ENCODE measurements at places on chromosomes 4 and X.

DNA sequence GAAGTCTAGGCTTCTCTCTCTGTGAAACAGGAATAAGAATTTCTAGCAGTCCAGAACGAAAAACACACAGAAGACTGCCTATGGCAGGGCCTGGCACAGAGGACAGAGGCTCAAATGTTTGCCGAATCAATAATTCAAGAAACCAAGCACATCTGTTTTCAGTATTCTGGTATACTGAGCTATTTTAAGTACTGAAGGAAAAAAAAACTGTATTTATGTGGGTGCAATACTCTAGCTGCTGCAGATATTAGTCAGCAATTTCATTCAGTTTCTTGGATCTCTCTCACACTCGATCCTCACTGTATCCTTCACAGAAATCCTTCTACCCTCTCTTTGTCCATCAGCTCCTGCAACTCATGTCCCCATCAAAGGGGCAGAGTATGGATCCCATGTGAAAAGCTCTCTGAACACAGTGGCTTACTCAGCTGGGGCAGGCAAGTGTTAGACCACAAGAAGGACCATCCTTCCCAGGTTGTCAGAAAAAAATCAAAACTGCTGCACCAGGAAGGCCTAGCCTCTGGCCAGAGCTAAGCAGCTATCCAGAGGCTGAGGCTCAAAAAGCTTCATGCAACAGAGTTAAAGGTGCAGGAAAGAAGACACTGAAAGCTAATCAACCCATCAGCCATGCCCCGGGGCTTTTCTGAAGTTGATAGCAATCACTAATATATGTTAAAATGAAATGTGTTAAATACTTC, 9.1 kb upstream of the USO1 start:
- DNase-seq, result no peak

GRCh38 chr4:2365054-2365912, 53.2 kb downstream of the ZFYVE28 start:
- DNase-seq, result no peak

GRCh38 chr4:61374447-61374891, 174.3 kb downstream of the ADGRL3 start:
- no peak for DNase-seq

DNA sequence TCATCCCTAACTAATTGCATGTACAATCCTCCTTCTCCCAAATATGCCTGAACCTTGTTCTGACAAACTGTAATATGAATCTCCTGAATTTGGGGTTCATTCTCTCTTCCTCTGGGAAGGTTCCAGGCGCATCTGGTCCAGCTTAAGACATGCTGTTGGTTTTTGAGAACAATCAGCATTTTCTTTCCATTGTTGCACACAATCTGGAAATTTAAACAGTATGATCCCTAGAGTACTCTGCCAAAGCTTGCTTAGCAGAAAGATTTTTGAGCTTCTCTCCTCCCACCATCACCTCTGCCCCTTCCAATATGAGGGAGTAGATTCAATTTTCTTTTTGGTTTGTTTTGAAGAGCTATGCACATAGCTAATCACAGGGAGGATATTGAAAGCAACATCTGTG, 50.1 kb downstream of the SRPX start:
- DNase-seq, result no peak

DNA sequence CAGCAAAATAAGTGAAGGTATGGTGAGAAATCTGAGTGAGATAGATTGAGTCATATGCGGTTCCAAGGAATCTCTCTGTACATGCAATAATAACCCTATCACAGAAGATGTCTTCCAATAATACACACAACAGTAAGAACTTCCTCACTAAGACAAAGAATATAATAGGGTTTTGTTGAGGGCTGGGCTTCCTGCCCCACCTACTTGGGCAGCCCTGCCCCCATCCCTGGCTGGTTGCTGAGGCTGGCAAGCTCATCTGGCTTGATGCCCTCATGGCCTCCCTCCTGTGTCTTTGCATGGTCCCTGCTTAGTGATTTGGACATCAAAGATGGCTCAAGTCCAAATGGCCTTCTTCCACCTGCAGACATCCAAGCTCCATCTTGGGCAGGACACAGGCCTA, 2.7 kb downstream of the GEMIN8 start:
- no peak for DNase-seq

GRCh38 chr4:77176640-77177039, 19.6 kb downstream of the CCNG2 start:
- DNase-seq, result no peak

GRCh38 chrX:50827996-50828395, 14.0 kb upstream of the SHROOM4 start:
- DNase-seq, result no peak

DNA sequence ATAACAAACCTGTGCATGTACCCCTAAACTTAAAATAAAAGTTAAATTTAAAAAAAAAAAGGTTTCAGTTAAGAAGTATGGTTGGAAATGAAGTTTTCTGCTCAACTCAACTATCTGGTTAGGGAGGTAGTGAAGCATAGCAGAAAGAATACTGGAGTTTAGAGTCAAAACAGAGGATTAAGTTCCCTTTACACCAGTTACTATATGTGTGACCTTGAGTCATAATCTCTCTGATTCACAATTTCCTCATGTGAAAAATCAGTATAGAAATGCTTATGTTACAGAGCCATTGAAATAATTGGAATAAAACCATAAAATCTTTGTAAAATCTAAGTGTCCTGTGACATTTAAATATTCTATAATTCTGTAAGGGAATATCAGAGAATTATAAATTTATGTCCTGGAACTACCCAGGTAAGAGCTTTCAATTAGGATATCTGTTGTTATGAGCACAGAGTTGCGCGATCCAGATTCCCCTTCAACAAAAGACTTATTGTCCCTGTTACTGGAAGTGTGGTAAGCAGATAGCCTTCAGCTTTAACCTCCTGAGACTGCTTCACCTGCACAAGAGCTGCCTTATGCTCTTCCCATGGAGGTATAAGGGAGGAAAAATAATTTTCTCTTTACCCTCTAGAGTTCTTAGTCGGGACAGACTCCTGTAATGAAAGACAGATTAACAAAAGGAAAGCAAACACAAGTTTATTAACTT, 203.8 kb upstream of the NRK start:
- DNase-seq, result no peak

- no peak for DNase-seq
These were observed 3.2 kb downstream of the NAT8L start for GRCh38 chr4:2062168-2062807.

GRCh38 chrX:47796433-47796906, 40.2 kb upstream of the ZNF81 start:
- peak; percentile 41 for DNase-seq

GRCh38 chr4:180296036-180296599, 1947.1 kb upstream of the TENM3 start:
- DNase-seq, result no peak

GRCh38 chrX:142483965-142484364, 278.9 kb upstream of the MAGEC2 start:
- DNase-seq, result no peak
